HFFc6 (cell line): ENCODE measurements at places on chromosomes 3 and 15.

- no peak for DNase-seq
- no peak overlapping the region for H3K27ac ChIP-seq
- H3K27me3 ChIP-seq: no peaks in the 10 kb centered on the region; the same call in 1 of the 2 replicates
- H3K4me1 ChIP-seq: no peaks in the 10 kb centered on the region
- peaks cover 19% of the 10 kb centered on the region; the same call in 1 of the 2 replicates for H3K36me3 ChIP-seq
Measured at GRCh38 chr3:161275919-161276318, 54.8 kb downstream of the NMD3 start.

- no peaks in the 10 kb centered on the region for H3K27me3 ChIP-seq
- peaks cover 7% of the 10 kb centered on the region for H3K4me1 ChIP-seq
Measured at GRCh38 chr3:79085171-79085570, 682.6 kb downstream of the ROBO1 start.

DNA sequence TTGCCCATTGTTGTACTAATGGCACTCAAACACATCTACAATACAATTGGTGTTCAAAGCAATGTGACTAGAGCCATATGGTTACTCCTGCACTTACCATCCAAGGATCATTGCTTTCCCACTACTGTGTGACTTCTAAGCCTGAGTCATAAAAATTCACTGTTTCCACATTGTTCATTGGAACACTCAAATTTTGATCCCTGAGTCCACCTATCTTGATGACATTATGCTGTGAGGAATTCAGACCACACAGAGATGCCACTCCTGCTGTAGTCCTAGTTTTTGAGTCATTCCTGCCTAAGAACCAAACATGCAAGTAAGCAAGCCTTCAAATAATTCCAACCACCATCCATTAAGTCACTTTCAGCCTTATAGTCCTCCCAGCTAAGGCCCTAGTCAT, 176.2 kb downstream of the EFHB start:
- H3K36me3 ChIP-seq: no peaks in the 10 kb centered on the region
- no peaks in the 10 kb centered on the region for H3K27me3 ChIP-seq
- no peak overlapping the region for H3K27ac ChIP-seq
- DNase-seq: no peak

DNA sequence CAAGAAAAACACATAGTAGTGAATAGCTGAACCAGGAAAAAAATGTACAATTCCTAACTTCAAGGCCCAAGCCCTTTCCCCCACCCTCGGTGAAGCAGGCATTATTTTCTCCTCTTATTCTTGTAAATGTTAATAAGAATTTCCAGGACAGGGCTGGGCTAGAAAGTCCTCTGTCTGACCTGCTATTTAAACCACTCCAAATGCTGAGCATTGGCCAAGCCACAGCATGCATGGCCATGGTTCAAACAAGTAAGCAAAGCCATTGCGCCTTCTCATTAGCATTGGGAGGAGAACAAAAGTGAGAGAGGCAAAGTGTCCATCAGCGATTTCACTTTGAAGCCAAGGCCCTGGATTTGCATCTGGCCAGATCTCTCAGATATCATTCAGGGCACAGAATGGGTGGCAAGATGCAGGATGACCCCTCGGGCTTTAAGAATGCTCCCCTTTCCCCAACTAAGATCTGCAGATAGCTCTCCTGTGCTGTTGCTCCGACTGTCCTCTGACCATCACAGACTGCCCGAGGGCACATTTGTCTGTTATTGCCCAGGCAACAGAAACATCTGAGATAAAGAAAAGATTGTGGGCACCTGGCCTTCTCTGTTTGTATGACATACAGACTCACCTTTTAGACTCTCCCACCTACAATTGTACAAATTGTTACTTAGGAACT, 46.3 kb downstream of the CEMIP start:
- H3K36me3 ChIP-seq: 0 out of 2 replicates have a peak, but pooled peaks cover 8% of the 10 kb centered on the region
- DNase-seq: no peak
- peaks cover 7% of the 10 kb centered on the region for H3K27me3 ChIP-seq
- no peaks in the 10 kb centered on the region for H3K4me1 ChIP-seq
- H3K27ac ChIP-seq: no peak overlapping the region

GRCh38 chr3:126961191-126961790, 21.6 kb upstream of the PLXNA1 start:
- H3K36me3 ChIP-seq: peaks cover 5% of the 10 kb centered on the region
- no peaks in the 10 kb centered on the region; the same call in none of the 2 replicates for H3K27me3 ChIP-seq
- no peak overlapping the region for H3K27ac ChIP-seq

GRCh38 chr3:188286087-188286513, 132.1 kb downstream of the LPP start:
- H3K36me3 ChIP-seq: peaks cover 16% of the 10 kb centered on the region
- DNase-seq: peak; percentile 98
- H3K4me3 ChIP-seq: peak overlapping the region; percentile 59
- peak overlapping the region; percentile 94 for H3K27ac ChIP-seq
- no peaks in the 10 kb centered on the region; the same call in none of the 2 replicates for H3K27me3 ChIP-seq
- H3K4me1 ChIP-seq: peaks cover 85% of the 10 kb centered on the region

GRCh38 chr3:78090382-78090781, 1050.5 kb downstream of the ROBO2 start:
- peaks cover 1% of the 10 kb centered on the region; the same call in 1 of the 2 replicates for H3K27me3 ChIP-seq
- no peak overlapping the region for H3K27ac ChIP-seq
- H3K4me3 ChIP-seq: no peak overlapping the region
